ENCODE measurements at places on chromosomes 11 and 22. TPM values are rescaled to one million over a fixed set of nuclear protein-coding genes. Genes with fewer than 3 reads are reported as not detected.

The SLC22A6 gene
- not detected for total RNA-seq

The RIMBP3C gene
- total RNA-seq, result not detected

DNA sequence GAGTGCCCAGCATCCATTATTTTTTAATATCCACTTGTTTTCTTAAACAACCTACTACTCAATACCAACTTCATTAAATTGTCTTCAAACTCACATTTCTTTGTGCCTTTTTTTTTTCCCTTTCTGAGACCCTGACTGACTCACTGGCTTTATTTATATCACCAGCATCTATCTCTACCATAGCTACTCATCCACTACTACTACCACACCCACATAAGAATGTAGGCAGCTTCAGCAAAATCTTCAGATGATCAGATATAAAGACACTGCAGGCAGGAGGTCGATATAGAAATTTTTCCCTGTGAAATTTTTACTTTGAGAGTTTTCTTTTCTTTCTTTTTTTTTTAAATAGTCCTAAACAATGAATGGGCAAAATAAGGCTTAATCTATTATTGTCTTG, 2.2 kb downstream of the OR56B1 start:
- no peak for DNase-seq

The TTLL1 gene
- total RNA-seq, result 16.3 TPM

DNA sequence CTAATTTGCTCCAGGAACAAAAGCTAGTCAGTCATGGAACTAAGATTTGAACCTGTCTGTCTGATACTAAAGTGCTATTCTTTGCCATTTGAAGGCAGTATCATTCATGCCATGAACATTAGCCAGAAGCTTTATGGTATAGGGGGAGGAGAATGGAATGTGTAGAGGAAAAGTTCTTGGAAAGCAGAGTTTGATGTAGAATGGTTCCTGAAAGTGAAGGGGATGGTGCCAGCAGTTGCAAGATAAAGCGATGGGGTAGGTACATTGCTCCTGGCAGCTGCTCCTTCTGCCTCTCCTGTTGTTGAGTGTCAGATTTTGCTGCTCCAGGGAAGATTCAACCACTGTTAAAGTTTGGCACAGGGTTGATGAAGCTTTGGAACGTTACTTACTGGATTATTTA, 53.4 kb downstream of the ARHGAP42 start:
- no peak for DNase-seq

The MFNG gene
- 4.5 TPM for total RNA-seq

Measured in stomach (tissue), 19 donors.